ENCODE measurements at places on chromosomes 16 and 17. TPM values are rescaled to one million over a fixed set of nuclear protein-coding genes. Genes with fewer than 3 reads are reported as not detected.

DNA sequence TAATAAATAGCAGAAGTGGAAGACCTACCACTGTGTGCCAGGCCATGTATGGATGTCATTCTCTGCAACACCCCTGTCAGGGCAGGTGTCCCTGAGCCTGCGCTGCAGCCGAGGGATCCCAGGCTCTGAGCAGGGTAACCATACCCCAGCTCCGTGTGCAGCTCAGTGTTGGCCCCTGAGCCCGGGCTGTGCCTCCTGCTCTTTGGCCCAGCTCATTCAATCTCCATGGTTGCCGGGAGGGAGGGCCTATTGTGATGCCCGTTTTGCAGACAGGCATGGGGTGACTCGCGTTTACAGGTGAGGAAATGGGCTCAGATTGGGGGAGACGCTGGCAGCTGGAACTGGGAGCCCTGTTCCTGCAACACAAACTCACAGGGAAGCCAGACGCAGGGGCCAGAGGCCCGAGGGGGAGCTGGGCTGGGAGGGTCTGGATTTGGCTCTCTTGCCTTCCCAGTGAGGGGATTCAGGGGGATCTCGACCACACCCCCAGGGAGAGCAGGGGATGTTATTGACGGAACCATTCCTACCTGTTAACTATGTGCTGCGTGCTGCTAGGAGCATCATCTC lies 190.5 kb downstream of the IRF8 start:
- H3K4me1 ChIP-seq: no peaks in the 10 kb centered on the region
- H3K27me3 ChIP-seq: no peaks in the 10 kb centered on the region
- no peak for DNase-seq
- no peak overlapping the region for H3K4me3 ChIP-seq
- no peaks in the 10 kb centered on the region for H3K36me3 ChIP-seq

Gene FSCN2
- polyA plus RNA-seq: 0.46 TPM

Gene LCAT
- polyA plus RNA-seq: 11.8 TPM

Gene TAOK1
- polyA plus RNA-seq: 10.5 TPM

Gene C16orf74
- 2.6 TPM for polyA plus RNA-seq

GRCh38 chr17:4161967-4162305 lies 18.9 kb downstream of the CYB5D2 start:
- H3K4me1 ChIP-seq: no peaks in the 10 kb centered on the region
- H3K4me3 ChIP-seq: no peak overlapping the region
- no peak for DNase-seq

DNA sequence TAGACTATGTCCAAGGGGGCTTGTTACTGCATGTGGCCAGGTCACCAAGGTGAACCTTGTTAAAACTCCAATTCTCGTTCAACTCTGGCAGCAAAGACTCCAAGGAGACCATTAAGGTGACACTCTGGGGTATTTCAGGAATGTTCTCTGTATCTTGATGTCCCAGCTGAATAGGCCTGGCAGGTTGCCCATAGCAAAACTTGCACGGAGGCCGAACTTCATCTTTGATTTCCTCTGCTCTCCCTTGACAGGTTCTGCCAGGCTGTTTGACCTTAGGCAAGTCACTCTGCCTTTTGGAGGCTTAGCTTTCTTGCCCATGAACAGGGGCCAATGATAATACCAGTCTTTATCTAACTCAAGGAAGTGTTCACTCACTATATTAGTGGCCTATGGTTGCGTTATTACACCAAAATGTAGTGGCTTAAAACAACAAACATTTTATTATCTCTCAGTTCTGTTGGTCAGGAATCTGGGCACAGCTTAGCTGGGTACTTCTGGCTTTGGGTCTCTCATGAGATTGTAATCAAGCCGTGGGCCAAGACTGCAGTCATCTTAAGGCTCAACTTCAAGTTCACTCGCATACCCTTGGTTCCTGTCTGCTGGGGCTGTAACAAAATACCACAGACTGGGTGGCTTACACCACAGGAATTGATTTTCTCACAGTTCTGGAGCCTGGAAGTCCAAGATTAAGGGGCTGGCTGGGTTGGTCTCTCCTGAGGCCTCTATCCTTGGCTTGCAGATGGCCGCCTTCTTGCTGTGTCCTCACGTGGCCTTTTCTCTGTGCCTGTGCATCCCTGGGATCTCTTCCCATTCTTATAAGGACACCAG lies 168.5 kb downstream of the UTP18 start:
- H3K4me3 ChIP-seq: no peak overlapping the region
- no peaks in the 10 kb centered on the region for H3K4me1 ChIP-seq
- no peaks in the 10 kb centered on the region for H3K27me3 ChIP-seq
- DNase-seq: no peak
- H3K27ac ChIP-seq: no peak overlapping the region

Gene ATP2A1
- 0.53 TPM for polyA plus RNA-seq

Gene CNGB1
- 0.18 TPM for polyA plus RNA-seq

Gene NDRG4
- polyA plus RNA-seq: 17.8 TPM

DNA sequence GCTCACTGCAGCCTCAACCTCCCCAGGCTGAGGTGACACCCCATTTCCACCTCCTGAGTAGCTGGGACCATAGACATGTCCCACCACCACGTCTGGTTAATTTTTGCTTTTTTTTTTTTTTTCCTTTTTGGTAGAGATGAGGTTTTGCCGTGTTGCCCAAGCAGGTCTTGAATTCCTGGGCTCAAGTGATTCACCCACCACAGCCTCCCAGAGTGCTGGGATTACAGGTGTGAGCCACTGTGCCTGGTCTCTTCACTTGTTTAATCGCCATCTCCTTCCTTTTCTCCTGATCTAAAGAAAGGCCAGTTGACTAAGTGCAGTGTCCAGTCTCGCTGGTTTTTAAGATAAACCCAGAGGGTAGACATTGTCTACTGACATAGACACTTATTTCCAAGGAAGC lies 152.0 kb downstream of the C16orf95 start:
- no peak for DNase-seq
- H3K4me3 ChIP-seq: no peak overlapping the region
- H3K27me3 ChIP-seq: no peaks in the 10 kb centered on the region
- no peak overlapping the region for H3K27ac ChIP-seq
- H3K4me1 ChIP-seq: no peaks in the 10 kb centered on the region
- no peaks in the 10 kb centered on the region for H3K36me3 ChIP-seq

Gene SLC5A11
- 0.05 TPM for polyA plus RNA-seq

DNA sequence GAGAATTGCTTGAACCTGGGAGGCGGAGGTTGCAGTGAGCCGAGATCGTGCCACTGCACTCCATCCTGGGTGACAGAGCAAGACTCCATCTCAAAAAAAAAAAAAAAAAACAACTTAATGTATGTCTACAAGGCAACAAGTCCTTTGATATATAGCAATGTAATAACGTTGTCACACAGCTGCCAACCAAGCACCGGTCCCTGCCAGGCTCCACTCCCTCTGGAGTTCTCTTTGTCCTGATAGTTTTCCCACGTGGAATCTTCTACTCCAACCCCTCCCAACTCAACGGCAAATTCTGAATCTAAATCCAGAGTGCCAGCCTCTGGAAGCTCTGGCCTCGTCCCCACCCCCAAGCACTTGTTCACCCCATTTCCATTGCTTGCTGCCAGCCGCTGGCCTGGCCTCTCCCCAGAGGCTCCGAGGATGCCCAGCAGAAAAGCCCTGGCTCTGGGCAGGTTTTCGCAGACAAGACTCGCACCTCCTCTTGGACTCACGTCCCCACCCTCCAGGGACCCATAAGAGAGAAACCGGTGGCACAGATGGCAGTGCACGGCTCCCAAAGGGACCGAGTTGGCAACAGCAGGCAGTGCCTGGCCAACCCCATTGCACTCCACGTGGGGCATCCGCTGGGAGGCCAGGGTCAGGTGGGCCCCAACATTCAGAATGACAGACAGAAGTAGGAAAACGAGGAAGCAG lies 15.9 kb upstream of the CBX2 start:
- H3K4me3 ChIP-seq: no peak overlapping the region
- DNase-seq: no peak
- no peak overlapping the region for H3K27ac ChIP-seq
- no peaks in the 10 kb centered on the region for H3K27me3 ChIP-seq
- H3K4me1 ChIP-seq: no peaks in the 10 kb centered on the region

Gene LGALS9
- polyA plus RNA-seq: 82.8 TPM
